ENCODE measurements at places on chromosomes 3 and 15. TPM values are rescaled to one million over a fixed set of nuclear protein-coding genes. Genes with fewer than 3 reads are reported as not detected.

- DNase-seq = peak; percentile 15
Measured at GRCh38 chr3:56200251-56200650, 268.0 kb downstream of the ERC2 start.

DNA sequence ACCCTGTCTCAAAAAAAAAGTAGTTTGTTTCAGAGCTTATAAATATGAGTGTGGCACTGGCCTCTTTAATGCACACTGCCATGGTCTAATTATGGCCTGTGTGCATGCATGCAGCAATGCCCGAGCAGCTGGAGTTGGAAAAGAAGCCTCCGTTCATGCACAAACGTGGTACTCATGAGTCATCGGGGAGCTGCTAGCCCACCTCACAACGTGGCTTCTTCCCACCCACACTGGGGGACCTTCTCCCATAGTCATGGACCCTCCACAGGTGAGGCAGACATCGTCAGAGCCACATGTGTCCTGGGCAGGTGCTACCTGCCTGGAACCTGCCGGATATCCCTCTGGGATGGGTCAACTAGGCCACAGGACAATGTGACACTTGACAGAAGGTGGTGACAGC, 66.7 kb downstream of the ATP10A start:
- DNase-seq = no peak

The CCR8 gene
- not detected for polyA plus RNA-seq

DNA sequence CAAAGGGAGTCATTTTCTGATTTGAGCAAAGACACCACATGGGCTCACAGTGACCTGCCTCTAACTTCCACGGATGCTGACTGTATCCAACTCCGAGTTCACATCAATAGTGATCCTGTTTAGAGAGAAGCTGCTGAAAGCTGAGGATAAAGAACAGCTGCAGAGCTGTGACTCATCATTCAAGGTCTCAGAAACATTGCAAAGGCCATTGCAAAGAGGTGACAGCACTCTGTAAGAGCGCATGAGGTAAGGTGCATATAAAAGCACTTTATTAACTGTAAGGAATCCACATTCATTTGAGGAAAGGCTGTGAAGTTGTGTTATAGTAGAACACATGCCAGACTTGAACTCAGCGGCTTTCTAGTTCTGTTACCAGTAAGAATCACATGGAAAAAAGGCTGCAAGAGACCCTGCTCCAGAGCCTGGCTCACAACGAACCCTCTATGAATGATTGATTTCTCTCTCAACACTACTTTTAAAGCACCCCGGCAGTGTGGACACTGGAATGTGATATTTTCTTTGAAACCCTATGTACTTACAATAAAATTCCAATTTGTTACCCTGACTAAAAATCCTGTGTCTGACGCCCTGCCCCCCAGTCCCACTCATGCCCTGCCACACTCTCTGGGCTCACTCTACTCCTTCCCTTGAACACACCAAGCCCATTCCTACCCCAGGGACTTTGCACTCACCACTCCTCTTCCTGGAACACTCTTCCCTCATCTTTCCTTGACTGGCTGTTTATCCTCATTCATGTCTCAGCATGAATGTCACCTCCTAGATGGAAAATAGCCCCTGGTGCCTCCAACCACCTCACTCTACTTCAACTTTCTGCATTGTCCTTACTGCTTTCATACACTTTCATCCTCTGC, 111.2 kb downstream of the LSM3 start:
- peak; percentile 72 for DNase-seq

DNA sequence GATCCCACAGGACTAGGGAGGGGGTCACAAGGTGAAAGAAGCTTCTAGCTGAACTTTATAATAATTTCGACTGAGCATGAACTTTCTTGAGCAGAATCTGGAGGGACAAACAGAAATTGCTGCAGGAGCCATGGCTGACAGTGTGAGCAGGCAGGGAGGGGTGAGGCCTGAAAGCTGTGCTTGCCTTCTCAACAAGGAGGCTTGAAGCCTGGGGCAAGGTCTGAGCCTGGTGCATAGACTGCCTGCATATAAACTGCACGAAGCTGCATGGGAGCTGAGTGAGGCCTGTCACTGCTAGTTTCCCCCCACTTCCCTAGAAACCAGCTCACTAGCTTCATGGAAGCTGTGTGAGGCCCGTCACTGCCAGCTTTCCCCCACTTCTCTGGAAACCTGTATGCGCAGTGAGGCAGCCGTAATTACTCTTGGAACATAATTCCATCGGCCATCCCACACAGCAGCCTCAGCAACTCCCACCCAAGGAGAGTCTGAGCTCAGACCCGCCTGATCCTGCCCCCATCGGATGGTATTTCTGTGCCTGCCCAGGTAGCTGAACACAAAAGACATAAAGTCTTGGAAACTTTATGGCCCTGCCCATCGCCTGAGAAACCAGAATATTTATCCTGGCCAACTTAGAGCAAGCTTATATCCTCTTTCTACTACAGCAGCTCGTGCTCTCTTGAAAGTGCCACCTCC, 136.5 kb downstream of the PLCH1 start:
- DNase-seq = no peak

GRCh38 chr15:61393949-61394348, 164.8 kb upstream of the RORA start:
- no peak for DNase-seq

The SCG5 gene
- polyA plus RNA-seq = 51.3 TPM

DNA sequence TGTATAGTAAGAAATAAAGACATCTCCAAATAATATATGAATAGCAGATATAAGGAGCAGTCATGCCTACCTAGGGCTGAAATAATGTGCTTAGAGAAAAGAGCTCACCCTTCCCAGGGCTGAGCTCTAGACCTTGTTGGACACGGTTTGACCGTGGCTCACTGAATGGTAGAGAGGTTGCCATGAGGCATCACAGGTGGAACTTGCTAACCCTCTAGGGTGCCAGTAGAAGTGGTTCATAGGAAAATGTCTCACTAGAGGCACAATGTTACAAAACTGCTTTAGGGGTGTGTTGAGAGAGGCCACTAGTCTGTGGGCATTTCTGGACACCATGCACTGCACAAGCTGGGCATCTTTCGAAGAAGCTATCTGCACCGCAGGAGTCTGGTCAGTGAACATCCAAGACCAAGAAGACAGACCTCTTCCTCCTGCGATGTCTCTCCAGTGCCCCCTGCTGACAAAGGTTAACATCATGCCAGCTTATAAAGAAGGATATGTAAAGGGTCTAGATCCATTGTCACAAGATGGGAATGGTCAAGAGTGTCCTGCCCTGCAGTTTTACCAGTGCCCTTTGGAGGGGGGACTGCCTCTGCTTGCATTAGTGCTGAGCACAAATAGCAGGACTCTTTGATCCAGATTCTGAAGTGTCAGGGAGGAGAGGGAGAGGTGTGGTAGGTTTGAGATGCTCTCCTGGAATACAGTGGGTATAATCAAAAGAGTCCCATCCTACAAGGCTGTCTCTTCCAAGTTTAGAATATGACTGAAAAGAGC, 266.8 kb downstream of the ZNF385D start:
- DNase-seq = peak; percentile 49

Measured in foreskin keratinocyte (primary cell).